GM20000 (cell line): ENCODE measurements at places on chromosomes 6 and 20.

- DNase-seq: no peak
Observed at GRCh38 chr6:83442752-83443151, 11.9 kb upstream of the ME1 start.

DNA sequence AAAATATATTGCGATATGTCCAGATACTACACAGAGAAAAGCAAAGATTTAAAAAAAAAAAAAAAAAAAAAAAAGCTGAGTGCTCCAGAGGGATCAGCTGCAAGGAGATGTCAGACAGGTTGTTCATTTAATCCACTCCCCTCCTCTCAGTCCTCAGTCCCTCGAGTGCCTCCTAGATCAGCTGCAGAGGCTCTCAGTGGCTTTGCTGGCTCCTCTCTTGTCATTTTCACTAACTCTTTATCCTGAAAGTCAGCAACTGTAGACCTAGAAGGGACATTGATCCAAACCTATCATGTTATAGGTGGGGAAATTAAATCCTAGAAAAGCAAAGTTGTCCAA, 61.6 kb downstream of the KIAA0319 start:
- DNase-seq: no peak

DNA sequence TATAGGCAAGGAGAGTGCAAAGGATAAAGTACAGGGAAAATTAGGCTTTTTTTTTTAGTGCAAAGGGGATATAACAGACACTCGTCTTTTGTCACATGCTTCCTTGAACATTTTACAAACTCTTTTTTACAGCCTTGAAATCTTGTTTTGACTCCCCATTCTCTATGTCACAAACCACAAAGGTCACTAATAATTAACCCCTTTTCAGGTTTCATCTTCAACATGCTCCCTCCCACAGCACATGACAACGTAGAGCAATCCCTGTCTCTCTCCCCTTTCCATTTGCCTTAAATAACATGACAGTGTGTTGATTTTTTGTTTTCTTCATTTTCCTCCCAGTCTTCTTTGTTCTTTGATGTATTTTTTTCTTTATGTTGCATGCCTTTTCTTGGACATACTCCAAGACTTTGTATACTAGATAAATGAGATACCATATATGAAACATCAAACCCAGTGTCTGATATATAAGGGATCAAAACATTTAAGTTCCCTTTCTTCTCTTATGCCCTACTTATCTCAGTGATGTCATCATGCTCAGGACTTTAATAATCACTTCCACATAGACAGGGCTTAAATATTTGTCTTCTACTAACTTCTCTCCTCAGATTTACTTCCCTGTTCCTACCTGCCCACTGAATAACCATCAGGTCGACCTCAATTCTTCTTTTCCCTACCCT, 378.7 kb upstream of the HSF2 start:
- no peak for DNase-seq

DNA sequence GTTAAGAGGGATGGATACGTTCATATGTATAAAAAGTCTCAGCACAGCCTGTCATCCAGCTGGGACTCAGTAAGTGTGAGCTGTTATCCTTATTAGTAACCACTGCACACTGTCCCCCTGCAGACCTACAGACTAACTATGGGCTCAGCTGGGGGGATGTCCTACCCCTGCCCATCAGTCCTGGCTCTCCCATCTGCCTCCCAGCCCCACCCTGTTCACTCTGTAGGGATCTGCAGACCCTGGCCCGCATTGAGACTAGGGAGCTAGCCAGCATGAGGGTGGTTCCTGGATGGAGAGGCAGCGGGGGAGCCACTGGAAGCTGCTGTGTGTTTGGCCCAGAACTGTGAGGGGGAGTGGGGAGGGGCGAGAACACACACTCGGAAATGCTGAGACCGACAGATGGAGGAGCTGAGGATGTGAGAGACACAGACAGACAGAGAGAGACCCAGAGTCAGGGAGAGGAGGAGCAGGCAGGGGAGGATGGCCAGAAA, 17.1 kb downstream of the XKR7 start:
- no peak for DNase-seq

GRCh38 chr6:31004794-31005193, 5.5 kb upstream of the MUC22 start:
- DNase-seq: no peak

DNA sequence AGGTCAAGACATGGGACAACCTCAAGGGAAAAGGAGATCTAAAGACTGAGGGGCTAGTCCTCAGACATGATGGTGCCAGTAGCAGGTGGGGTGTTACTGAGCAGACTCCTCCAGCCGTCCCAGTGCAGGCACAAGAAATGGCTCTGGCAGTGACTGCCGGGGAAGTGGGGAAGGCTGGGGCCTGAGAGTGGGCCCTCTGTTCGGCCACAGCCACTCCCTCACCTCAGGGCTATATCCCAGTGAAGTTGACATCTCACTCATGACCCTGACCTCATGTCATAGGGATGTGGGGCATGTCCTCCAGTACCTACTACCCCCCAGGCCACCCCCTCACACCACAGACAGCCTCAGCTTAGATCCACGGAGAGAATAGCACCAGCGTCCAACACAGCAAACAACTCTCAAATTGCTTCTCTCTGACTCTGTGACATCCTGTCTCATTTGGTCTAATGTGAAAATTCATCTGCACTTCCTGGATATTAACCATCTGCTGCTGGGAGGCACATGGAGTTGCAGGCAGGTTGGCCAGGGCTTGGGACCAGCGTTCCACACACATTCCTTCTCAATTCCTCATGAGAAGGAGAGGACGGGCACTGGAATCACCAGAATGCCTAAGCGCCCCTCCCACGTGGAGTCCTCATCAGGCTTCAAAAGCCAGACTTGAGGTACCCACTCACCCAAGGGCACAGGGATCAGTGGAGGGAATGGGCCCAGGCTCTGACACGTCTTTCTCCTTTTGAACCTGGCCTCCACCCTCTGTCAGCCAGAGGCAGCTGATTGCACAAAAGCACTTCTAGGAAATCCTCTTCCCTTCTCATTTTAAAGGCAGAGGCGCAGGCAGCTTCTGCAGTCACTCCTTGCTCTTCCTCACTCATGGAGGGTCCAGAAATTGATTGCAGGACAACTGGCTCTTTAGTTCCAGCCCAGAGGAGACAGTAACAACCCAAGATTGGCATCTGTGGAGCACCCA, 163.6 kb upstream of the CST7 start:
- no peak for DNase-seq

DNA sequence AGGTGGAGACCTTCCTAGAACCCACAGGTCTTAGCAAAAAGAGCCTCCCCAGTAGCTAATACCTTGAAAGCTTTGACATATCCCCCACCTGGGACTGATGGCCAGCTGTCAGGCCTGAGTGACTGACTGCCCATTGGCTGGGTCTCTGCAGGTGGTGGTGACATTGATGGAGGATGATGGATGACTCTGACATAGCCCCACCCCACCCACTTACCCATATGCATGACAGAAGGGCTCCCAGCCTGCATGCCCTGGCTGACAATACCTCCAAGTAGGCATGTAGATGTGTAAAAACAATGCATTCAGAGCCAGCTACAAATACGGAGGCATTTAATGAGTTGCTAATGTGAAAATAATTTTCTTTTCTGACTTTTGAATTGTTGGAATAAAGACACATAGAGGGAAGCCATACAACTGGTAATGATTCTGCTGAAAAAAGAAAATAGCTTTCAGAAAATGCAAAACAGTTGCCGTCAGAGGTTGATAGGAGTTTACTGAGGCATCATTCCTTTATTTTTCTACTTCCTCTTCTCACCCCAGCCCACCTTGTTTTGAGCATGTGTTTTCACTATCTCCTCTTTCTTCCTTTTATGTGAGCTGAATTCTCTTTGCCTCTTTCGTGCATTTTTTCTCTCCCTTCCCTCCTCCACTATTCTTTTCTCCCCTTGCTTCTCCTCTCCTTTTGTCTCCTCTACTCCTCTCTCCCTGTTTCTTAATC, 70.6 kb downstream of the OLIG3 start:
- DNase-seq: no peak

- DNase-seq: no peak
Observed at GRCh38 chr20:56873836-56874235, 244.7 kb downstream of the TFAP2C start.

GRCh38 chr6:150865043-150865405, 478 bp upstream of the MTHFD1L start:
- DNase-seq: peak; percentile 20

- DNase-seq: no peak
Observed at GRCh38 chr6:168736039-168736438, 295.1 kb downstream of the SMOC2 start.

DNA sequence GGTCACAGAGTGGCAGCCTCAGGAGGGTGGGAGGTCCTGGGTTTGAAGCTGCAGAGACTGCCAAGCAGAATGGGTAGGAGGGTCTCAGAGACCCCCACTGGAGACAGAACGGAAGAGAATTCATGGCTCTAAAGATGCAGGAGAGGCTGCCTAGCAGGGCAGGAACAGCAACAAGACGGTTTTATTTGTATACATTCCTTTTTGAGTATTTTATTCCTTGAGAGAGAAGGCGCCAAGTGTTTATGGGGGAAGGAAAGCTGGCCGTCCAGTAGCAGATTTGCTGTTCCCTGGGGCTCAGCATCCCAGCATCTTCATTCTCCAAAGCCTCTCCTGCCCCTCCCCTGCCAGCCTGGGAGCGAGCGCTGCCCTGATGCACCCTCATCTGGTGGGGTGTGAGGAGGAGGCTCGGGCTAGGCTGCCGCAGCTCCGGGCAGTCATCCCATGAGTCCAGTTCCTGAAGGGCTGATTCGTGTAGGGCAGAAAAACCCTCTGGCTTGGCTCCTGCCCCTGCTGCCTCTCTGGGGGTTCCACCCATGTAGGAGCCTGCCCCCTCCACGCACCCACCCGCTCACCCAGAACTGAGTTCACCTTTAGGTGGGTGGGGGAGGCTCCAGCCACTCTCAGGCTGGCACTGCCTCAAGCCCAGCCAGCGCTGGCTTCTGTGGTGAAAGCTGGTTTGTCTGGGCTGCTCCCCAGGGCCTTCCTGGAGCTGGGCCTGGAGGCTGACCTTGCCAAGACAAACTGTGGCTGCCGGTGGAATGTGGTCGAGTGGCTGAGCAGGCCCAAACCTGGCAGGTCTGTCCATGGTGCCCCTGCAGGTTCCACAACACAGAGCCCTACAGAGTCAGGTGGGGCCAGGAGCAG, 32.4 kb downstream of the CPXM1 start:
- DNase-seq: no peak

DNA sequence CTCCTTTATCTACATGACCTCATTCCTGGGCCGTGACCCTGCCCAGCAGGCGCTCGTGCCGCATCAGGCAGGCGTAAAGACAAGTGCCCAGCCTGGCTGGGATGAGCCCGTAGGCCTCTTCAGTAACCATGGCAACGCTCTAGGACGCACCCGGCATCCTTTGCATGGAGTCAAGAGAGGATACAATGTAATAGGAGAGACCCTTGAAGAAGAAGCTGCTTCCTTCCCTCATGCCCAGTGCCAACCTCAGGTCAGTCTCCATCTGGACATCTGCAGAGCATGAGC, 5.0 kb upstream of the LSM14B start:
- no peak for DNase-seq

- DNase-seq: no peak
Observed at GRCh38 chr6:147834084-147834776, 325.7 kb downstream of the SAMD5 start.

GRCh38 chr6:17851720-17852161, 135.7 kb downstream of the KIF13A start:
- no peak for DNase-seq

DNA sequence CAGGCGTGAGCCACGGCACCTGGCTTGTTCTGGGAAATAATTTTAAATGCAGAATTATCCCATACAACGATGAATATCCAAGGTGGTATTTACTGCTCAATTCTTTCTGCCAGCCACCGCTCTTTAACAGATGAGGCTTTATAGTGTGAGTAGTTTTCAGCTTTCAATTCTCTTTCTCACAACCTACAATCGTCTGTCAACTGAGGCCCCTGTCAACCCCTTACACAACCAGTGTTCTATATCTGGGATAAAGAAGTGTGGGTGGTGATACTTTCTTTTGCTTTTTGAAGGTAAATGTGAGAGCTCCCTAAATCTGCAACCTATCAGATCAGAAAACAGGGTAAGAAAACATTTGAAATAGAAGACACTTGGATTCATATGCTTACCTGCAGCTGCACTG, 22.5 kb downstream of the STAU1 start:
- peak; percentile 27 for DNase-seq

DNA sequence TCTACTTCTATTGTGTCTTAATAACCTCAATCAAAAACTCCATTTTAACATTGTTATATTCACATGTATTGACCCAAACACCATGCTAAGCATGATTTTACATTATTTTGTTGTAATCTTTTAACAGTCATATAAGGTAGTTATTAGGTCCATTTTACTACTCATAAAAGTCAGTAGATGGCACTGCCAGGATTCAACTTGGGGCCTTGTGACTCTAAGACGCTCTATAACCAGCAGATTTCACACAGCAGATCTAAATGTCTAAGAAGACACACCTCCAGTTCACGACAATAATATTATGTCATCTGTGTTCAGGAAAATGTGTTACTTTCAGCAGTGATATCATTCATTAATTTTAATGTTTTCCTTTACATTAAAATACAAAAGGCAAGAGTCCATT, 88.0 kb downstream of the FRK start:
- DNase-seq: no peak

GRCh38 chr6:3753228-3753835, 1.8 kb upstream of the PXDC1 start:
- no peak for DNase-seq

GRCh38 chr6:105135056-105135455, 44.8 kb downstream of the POPDC3 start:
- no peak for DNase-seq

DNA sequence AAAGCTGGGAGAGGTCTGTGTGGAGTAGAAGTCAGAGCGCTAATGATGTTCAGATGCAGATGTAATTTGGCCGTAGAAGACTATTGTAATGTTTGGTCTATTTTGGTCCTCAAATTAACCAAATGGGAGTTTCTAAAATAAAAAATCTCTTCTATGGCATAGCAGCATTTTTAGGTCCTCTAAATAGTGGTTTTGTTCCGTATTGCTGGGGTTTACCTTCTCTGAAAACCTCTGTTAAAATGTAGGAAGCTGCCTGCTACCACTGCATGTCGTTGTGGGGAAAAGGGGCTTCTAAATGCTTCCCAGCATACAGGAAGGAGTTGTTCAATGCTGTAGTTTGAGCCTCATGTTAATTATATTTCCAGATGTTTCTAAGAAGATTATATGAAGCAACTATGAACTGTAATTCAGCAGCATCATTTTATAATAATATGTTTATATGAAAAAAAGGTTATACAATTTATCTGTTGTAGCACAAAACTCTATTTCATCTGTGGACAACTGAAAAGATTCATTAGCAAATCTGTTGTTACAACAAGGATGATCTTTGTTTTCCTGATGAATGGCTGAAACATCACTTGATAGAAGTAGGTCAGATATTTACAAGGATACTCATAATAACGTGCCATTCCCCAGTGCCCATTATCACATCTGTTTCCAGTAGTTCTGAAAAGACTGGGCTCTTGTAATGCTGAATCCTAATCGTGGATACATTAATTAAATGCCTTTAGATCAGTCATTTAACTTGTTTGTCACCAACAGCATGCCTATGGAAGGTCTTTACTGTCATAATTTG, 256.6 kb downstream of the TBC1D7 start:
- DNase-seq: no peak

GRCh38 chr20:4795394-4795793, 73.7 kb downstream of the PRND start:
- DNase-seq: peak; percentile 30

GRCh38 chr6:78883651-78884050, 16.3 kb downstream of the IRAK1BP1 start:
- DNase-seq: no peak

GRCh38 chr6:104638841-104639290, 220.9 kb downstream of the HACE1 start:
- DNase-seq: no peak

GRCh38 chr6:75205776-75206575, at the start of gene COL12A1:
Gene COL12A1, minus strand, starts transcription at chr6:75206053. Its CDS starts 3,261 bp downstream, at chr6:75202792.
- DNase-seq: peak; percentile 20

GRCh38 chr20:45920462-45921336, 8.7 kb upstream of the PLTP start:
- DNase-seq: no peak
